ENCODE measurements at places on chromosomes 6 and 20. TPM values are rescaled to one million over a fixed set of nuclear protein-coding genes. Genes with fewer than 3 reads are reported as not detected.

Gene REV3L
- total RNA-seq: 33.9 TPM

Gene ZNF391
- total RNA-seq: 14.2 TPM

Gene CDH22
- total RNA-seq: 1.7 TPM

Gene KCNK5
- total RNA-seq: 16.7 TPM

Gene SCUBE3
- 0.49 TPM for total RNA-seq

Gene SNX21
- 145 TPM for total RNA-seq

Gene MATN4
- not detected for total RNA-seq

Gene EHMT2
- 45.2 TPM for total RNA-seq

- DNase-seq: no peak
These were observed 86.4 kb upstream of the RIPOR2 start for GRCh38 chr6:25022140-25022553.

- DNase-seq: no peak
These were observed 226.7 kb upstream of the PRDM1 start for GRCh38 chr6:105859457-105859856.

DNA sequence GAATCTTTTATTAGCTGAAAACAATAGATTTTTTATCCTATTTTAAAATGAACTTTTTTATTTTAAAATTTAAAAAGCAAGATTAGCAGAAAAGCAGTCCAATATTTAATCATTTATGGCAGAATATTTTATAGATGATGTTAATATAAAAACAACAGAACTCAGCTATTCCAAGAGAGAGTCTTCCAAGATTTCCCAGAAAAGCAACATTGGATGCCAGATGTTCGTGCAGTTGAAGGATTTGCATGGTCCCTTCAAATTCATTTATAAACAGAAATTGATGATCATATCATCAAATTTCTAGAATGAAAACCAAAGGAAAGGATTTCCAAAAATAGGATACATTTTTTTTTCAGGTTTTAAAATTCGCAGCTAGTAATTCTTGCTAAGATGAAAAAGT is 25.4 kb upstream of the CNKSR3 start:
- no peak for DNase-seq

GRCh38 chr6:107509506-107509905 is 19.6 kb downstream of the SOBP start:
- no peak for DNase-seq

- DNase-seq: no peak
These were observed 253.2 kb downstream of the BMP7 start for GRCh38 chr20:57013217-57013616.

- peak; percentile 99 for DNase-seq
These were observed 70.9 kb downstream of the HFE start for GRCh38 chr6:26158076-26158580.

DNA sequence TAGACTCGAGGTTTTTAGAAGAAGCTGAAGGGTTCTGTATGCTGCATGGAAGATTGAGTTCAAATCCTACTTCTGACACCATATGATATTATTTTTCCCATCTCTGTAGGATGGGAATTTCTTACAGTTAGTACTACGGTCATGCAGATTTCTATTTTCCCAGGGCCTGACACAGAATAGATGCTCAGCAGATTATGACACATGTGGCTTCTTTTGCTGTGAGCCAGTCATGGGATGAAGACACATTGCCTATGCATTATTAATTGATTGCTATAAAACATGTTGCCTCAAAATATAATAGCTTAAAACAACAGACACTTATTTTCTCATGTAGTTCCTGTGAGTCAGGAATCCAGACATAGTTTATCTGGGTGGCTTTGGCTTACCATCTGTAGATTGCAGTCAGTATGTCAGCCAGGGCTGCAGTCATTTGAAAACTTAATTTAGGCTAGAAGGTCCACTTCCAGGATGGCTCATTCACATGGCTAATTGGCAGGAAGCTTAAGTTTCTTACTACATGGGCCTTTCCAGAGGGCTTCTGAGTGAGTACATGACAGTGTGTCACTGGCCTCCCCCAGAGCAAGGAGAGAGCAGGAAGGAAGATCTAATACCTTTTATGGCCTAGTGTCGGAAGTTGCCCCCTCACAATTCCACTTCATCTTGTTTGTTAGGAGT is 29.5 kb downstream of the TOP1 start:
- no peak for DNase-seq

GRCh38 chr6:3631877-3632276 is 119.6 kb downstream of the PXDC1 start:
- DNase-seq: no peak

DNA sequence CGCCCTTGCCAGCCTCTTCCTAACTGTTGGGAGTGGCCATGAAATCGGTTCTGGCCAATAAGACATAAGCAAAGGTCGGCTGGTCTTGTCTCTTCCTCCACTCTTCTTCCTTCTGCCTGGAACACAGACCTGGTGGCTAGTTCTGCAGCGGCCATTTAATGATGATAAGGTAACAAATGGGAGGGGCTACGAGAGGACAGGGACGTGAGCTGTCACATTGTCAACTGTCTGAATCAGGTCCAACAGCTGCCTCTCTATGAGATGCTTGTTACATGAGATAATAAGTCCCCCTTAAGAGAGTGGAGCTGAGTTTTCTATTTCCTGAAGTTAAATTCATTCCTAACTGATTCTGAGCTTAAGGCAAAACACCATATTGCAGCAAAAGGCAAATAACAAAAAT is 12.5 kb upstream of the TMEM242 start:
- no peak for DNase-seq

All from vagina (tissue), 2 donors.